ENCODE measurements at places on chromosomes 2 and 18.

DNA sequence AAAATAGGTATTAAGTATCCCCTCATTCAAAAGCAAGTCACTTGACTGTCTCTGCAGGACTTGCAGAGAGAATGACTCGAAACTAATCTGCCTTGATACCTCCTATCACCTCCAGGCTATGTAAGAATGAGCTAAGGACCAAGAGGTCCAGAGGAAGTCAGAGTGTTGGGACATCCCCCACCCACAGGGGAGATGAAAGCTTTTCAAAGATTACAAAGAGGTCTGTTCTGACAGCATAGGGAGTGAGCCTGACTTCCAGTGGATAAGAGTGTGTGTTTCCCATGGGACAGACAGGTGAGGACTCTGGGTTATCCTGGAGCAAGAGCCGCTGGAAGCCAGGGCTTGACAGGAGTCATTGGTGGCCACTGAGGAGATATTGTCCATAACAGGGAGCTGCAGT, 85.0 kb upstream of the TACR1 start:
- no peak for DNase-seq

GRCh38 chr2:18237298-18237697, 323.2 kb downstream of the RDH14 start:
- no peak for DNase-seq

GRCh38 chr18:61991836-61992235, 99.0 kb upstream of the RNF152 start:
- no peak for DNase-seq

- DNase-seq, result no peak
Observed at GRCh38 chr18:78624646-78625279, 354.9 kb upstream of the SALL3 start.

DNA sequence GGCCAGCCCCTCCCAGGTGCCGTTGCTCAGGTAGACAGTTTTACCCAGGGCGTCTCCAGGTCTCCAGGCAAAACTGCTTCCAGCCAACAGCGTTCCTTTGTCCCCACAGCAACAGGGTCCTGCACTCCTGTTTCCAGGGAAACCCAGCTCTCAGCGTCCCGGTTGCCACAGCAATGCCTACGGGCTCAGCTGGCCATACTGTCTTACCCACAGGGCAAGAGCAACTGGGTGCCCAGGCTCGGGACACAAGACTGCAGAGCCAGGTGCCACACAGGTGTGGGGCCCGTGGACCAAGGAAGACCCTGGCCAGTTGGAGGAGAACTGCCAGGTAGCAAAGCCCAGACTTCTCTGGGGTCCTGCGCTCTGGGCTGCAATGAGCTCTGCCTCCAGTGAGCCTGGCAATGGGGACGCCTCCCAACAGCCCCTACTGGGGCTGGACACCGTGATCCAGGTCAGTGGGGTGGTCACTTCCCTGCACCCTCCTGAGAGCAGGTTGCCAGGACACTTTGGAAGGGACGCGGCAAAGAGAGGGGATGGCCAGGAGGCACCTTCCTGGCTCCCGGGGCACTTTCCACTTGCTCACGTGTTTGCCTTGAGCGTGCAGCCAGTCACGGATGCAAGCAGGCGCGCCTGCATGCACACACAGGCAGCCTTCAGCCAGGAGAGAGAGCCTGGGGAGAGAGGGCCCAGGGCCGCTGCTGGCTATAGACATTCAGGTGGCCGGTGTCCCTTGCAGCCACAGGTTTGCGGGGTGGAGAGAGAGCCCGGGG, at the start of gene CROCC2:
Gene CROCC2 (plus strand): TSS at position 196 of the 770 bp plus-strand sequence. CDS start 178 bp downstream, at position 374.
- DNase-seq, result no peak

- no peak for DNase-seq
Observed at GRCh38 chr2:71504611-71505010, 51.2 kb downstream of the DYSF start.
